Vagina (tissue), 2 donors: ENCODE measurements at places on chromosomes 7 and 10. TPM values are rescaled to one million over a fixed set of nuclear protein-coding genes. Genes with fewer than 3 reads are reported as not detected.

- DNase-seq, result no peak
Measured at GRCh38 chr10:11887381-11888227, 64.4 kb downstream of the PROSER2 start.

GRCh38 chr7:130266961-130267321 lies 278 bp downstream of the CPA2 start:
- no peak for DNase-seq

DNA sequence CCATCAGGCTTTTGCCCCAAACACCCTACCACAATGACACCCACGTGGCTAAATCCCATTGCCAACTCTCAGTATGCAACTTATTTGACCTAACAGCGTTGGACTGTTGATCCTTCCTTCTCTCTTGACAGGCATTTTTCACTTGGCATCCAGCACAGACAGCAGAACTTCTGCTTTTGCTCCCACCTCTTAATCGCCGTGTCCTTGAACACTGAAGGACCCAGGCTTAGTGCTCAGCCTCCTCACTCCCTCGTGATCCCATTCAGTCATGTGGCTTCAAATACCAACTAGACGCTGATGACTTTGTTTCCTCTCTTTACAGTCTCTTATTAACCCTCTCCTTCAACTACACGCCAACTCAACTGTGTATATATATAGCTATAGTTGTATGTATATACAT lies 25.0 kb downstream of the ZFAND2A start:
- DNase-seq, result no peak

DNA sequence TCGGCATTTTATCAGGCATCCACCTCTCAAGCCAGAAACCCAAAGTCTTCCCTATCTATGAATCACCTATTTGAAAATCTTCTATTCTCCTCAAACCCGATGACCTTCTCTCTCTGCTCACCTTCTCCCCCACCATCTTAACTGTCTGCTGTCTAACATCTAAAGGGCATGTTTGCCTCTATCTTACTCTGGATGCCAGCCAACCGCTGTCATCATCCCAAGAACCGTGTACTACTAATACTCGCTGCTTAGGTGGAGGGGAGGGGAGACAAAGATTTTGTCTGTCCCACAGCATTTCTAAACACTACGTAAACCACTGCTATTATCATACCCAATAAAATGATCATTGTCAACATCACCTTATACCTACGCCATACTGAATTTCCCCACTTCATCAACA lies 29.5 kb downstream of the PAXIP1 start:
- no peak for DNase-seq

DNA sequence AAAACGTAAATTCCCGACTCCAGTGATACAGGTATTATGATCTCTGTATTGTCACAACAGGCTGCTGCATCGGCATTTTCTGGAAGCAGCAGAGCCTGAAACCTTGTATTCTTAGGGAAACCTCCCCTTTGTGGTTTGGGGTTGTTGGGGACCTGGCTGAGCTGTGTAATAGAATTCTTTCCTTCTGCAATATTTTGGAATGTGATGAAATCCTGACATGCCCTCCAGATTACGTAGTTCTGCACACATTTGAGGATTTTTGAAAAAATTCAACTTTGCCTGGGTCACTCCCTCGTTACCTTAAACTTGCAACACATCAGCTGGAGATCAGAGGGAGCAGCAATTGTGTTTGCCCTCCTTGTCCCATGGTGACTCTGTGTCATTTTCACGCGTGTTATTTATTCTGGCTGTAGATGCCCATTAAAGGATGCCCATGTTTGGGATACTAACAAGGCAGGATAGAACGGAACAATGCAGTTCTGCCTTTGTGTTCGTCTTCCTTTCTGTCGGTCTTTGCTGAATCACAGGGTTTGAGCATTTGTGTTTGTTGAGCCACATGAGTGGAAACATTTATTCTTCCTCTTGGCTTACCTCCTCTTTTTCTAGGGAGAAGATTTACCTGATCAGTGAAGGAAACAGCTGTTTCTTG lies 181.7 kb downstream of the TCF7L2 start:
- DNase-seq, result no peak

- DNase-seq, result no peak
Measured at GRCh38 chr10:91797048-91797690, 1.1 kb upstream of the TNKS2 start.

GRCh38 chr7:101846800-101847538 lies 29.5 kb downstream of the CUX1 start:
- DNase-seq, result no peak

GRCh38 chr7:129146237-129146979 lies 1.9 kb downstream of the TSPAN33 start:
- DNase-seq, result no peak

DNA sequence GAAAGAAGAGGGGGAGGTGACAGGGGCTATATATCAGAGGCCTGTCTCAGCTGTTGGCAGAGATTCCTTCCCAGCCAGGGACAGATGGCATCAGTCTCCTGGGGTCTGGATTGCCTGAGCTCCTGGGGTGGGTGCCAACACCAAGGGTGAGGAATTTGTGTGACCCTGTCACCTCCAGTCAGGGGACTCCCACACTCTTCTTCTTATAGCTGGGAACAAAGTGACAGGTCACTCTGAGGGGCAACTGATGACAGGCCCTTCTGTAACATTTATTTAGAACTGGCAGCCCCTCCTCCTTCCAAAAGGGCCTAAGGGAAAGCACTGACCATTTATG lies 53.7 kb upstream of the DUSP5 start:
- no peak for DNase-seq

GRCh38 chr10:124921261-124921660 lies 20.7 kb upstream of the ZRANB1 start:
- no peak for DNase-seq

- DNase-seq, result no peak
Measured at GRCh38 chr10:99996671-99997648, 12.8 kb downstream of the DNMBP start.

The GPR26 gene
- not detected for total RNA-seq

The CNNM1 gene
- 2.5 TPM for total RNA-seq

The ITGA8 gene
- 15.5 TPM for total RNA-seq
